Melanocyte of skin (primary cell): ENCODE measurements at places on chromosomes 2 and 18. TPM values are rescaled to one million over a fixed set of nuclear protein-coding genes. Genes with fewer than 3 reads are reported as not detected.

Gene BCL11A
- total RNA-seq, result 0.34 and 1.1 TPM in 2 replicates

Gene CASP8
- 13.8 and 20.4 TPM in 2 replicates for total RNA-seq

Gene CDH7
- 0.36 TPM in 1 of 2 replicates, not detected in the other for total RNA-seq

Gene SCYGR6
- not detected in 2 replicates for total RNA-seq

Gene MDH1B
- 1.4 and 2.5 TPM in 2 replicates for total RNA-seq

Gene CDH2
- 4.5 and 9.5 TPM in 2 replicates for total RNA-seq

Gene UGT1A5
- total RNA-seq, result not detected in 2 replicates

Gene KCNG2
- under 0.01 TPM in 1 of 2 replicates, not detected in the other for total RNA-seq

Gene AQP12A
- not detected in 2 replicates for total RNA-seq

Gene MREG
- total RNA-seq, result 40.7 and 41.0 TPM in 2 replicates

Gene FHOD3
- total RNA-seq, result 23.8 and 42.0 TPM in 2 replicates

Gene SERPINB5
- under 0.01 TPM in 1 of 2 replicates, not detected in the other for total RNA-seq

Gene MAL
- total RNA-seq, result 25.8 and 98.5 TPM in 2 replicates

Gene ELOA2
- not detected in 2 replicates for total RNA-seq

Gene CYBRD1
- 61.6 and 80.5 TPM in 2 replicates for total RNA-seq

Gene CHPF
- total RNA-seq, result 197 and 234 TPM in 2 replicates

Gene LYPD1
- total RNA-seq, result 122 and 204 TPM in 2 replicates

Gene MSTN
- total RNA-seq, result under 0.01 and 0.15 TPM in 2 replicates

Gene DOK6
- under 0.01 TPM in 1 of 2 replicates, not detected in the other for total RNA-seq

Gene FOXD4L1
- total RNA-seq, result 0.15 TPM in 1 of 2 replicates, not detected in the other
